ENCODE measurements at places on chromosomes 13 and 19.

GRCh38 chr13:104953588-104953987, 1581.9 kb downstream of the EFNB2 start:
- no peak for DNase-seq

DNA sequence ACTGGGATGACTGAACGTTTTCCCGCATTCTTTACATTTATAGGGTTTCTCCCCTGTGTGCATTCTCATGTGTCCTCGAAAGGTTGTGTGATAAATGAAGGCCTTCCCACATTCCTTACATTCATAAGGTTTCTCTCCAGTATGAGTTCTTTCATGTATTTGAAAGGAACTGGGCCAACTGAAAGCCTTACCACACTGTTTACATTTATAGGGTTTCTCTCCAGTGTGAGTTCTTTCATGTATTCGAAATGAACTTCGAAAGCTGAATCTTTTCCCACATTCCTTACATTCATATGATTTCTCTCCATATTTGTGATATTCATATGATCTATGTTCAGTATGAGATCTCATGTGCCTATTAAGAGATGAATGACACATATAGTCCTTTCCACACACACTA, 19.4 kb downstream of the ZNF709 start:
- DNase-seq = no peak

GRCh38 chr19:32630338-32630737, 44.6 kb downstream of the ANKRD27 start:
- DNase-seq = no peak

GRCh38 chr19:38657633-38658222, 10.3 kb downstream of the ACTN4 start:
- DNase-seq = no peak

DNA sequence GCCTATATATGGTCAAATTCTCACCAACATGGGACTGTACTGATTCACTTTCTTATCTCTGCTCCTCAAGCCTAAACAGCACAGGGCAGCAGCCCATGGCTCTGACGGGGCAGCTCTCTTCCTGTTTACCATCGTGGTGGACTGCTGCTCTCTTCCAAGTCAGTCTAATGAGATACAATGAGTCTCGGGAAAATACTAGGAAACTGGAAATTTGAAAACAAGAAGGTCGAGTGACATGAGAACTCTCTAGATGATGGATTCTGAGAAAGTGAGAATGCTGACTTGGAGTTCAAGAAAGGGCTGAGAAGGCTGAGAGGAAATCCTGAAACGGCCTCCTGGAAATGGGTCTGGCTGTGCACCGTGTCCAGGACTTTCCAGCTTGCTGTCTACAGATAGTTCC, 122.8 kb upstream of the ARGLU1 start:
- DNase-seq = no peak

DNA sequence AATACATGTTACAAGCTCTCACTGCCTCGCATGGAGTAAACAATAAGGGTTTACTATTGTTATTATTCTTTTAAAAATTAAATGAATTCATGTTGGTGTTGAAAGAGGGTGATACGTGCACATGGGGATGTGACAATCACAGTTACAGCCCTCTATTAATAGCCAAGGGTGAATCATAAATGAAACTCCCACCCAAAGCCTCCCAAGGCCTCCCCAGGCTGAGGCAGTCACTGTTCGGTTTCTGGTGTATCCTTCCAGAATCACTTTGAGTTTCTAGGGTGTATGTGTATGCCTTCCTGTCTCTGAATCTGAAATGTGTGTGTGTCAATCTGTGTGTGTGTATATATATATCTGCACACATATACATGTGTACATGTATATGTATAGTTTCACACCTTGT, 73.4 kb downstream of the AKAP11 start:
- no peak for DNase-seq

- DNase-seq = peak; percentile 48
Observed at GRCh38 chr19:34364830-34365462, at the start of gene GPI. Gene GPI (plus strand): TSS chr19:34365196. CDS start chr19:34365267, 71 bp downstream.

DNA sequence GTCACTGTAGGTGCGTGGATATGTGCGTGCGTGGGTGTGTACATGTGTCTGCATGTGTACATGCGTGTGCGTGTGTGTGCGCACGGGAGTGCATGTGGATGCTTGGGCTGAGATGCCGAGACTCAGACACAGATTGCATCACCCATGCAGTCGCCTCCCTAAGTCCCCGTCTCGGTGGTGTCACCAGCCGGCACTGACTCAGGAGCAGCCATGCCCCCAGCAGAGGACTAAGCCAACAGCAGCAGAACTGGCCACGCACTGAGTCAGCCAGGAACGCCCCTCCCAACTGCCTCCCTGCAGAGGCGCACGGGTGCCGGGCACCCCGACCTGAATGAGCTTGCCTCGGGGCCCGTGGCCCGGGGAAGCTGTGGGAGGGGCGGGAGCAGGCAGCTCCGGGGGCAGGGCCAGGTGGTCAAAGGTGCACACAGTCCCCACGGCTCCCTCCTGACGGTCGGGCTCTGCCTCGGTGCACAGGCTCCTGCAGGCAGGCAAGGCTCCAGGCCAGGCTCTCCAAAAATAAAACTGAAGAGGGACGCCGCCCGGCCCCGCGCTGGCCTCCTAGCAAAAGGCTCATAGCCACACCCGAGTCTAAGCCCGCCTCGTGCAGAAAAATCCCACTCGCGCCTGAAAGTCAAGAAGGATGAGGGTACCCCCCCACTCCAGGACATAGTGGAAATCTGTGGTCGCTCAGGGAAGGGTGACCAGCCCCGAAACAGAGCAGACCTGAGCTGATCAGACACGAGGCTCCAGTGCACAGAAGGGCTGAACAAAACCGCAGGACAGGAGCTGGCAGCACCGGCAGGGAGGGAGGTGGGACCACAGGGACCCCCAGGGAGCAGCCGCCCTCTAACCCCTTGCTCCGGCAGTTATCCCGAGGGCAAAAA, 49.2 kb downstream of the GADD45B start:
- DNase-seq = no peak

DNA sequence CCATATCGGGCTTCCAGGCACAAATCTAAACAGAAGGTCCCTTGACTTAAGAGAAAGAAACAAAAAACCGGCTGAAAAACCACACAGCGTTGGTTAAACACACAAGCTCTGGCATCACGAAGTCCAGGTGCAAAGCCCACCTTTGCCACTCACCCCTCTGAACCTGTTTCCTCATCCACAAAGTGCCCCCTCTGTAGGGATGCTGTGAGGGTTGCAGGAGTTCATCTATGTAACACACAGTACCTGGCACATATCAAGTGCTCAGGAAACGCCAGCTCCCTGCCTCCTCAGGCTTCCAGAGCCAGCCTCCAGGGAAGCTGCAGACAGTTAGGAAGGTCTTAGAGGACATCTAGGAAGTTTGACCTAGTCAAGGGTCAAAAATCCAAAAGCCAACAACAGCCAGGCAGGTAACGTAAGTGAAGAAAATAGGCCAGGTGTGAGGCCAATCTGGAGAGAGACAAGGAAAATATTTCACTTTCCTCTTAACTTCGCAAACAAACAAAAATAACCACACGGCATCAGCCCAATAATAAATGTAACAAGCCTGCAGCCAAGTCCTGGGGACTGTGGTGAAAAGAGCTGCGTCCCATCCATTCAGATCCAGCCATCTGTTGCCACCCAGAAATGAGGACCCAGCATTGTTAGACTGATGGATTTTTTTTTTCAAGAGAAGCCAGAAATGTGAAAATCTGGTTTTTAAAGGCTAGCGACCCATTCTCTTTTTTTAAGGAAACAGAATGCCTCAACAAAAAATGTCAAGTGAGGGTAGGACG, 10.0 kb downstream of the KDELR1 start:
- no peak for DNase-seq

GRCh38 chr19:18254546-18255503, 19.4 kb downstream of the IQCN start:
- no peak for DNase-seq

DNA sequence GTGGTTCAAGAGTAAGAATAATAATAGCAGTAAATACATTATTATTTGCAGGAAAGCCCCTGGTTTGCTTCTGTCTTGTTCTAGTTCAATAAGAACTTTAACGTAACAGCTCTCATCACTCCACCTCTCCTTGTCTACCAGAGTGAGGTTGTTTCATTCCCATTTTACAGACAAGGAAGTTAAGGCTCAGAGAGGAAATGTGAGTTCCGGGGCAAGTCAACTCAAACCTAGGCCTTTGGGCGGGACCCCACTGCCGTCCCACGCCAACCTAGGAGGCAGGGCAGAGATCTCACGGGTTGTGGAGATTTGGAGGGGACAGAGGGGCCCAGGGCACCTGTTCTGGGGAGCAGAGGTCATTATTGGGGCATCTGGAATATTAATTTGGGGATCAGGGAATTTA, 1.5 kb downstream of the MAP4K1 start:
- DNase-seq = no peak

GRCh38 chr13:74052402-74052928, 81.7 kb downstream of the KLF12 start:
- no peak for DNase-seq

GRCh38 chr19:55305491-55305890, 19.6 kb downstream of the TMEM150B start:
- DNase-seq = peak; percentile 47

DNA sequence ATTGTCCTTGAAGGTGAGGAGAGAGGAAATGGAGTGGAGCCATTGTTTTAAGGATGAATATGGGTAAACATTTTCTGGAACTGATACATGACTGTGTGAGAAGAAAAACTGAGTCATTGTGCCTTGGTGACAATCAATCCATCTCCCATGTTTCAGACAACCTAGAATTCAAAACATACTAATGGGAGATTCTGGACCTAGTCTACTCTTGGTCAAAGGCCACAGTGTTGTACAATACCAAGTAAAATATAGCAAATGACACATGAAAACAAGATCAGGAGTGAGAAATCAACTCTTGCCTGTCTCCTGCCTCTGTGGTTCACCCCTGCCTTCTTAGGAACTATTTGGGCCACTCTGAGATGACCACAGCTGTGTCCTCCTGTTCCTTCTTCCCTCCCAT, 13.1 kb downstream of the CEBPA start:
- DNase-seq = no peak

GRCh38 chr13:60448907-60449510, 52.0 kb downstream of the TDRD3 start:
- no peak for DNase-seq

GRCh38 chr19:2308114-2308556, at the start of gene LINGO3:
Gene LINGO3 (minus strand): TSS chr19:2308154. CDS start chr19:2291776, 16,378 bp downstream.
- no peak for DNase-seq

DNA sequence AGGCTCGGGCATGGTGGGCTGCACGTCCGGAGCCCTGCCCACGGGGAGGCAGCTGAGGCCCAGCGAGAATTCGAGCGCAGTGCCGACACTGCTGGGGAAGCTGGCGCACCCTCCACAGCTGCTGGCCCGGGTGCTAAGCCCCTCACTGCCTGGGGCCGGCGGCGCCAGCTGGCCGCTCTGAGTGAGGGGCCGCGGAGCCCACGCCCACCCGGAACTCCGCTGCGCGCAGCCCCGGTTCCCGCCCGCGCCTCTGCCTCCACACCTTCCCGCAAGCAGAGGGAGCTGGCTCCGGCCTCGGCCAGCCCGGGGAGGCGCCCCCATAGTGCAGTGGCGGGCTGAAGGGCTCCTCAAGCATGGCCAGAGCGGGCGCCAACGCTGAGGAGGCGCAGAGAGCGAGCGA, 2080.4 kb downstream of the PCDH9 start:
- no peak for DNase-seq

DNA sequence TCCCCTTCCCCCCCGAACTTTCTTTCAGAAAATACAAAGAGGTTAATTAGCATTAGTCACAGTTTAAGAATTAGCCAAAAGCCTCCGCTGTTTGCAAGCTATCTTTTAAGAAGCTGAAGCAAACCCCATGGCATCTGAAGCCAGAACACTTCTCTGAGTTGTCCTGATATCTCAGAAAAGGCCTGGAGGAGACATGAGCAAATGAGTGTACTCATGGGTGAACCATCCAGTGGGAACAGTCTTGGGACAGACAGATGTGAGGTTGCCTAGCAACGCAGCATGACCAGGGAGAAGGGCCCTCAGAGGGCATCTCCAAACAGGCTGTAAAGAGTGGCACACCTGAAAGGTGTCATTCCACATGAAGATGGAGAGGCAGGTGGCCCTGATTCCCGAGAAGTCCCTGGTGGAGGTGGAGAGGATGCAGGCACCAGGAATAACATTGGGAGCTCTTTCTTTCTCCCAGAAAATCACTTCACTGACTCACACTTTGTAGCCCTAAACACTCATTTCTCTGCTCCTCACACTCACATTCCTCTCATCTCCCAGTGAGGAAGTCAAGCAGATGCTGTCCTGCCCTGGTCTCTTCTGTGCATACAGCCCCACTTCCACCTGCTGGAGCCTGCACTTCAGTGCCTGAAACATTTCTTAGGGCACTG, 87.0 kb upstream of the TSHZ3 start:
- no peak for DNase-seq

DNA sequence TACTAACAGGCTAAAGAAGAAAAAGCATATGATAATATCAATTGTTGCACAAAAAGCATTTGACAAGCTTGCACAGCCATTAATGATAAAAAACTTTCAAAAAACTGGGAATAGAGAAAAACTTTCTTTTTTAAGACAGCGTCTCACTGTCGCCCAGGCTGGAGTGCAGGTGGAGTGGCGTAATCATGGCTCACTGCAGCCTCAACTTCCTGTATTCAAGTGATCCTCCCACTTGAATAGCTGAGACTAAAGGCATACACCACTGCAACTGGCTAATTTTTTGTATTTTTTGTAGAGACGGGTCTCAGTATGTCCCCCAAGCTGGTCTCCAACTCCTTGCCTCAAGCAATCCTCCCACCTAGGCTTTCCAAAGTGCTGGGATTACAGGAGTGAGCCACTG, 382.8 kb downstream of the TSHZ3 start:
- DNase-seq = no peak

GRCh38 chr13:57704031-57704430, 72.5 kb downstream of the PCDH17 start:
- no peak for DNase-seq

GRCh38 chr19:20078581-20079031, 806 bp downstream of the ZNF90 start:
- DNase-seq = no peak

- DNase-seq = no peak
Observed at GRCh38 chr13:26971990-26972887, 199.4 kb downstream of the USP12 start.

- no peak for DNase-seq
Observed at GRCh38 chr13:25084096-25084495, 11.8 kb upstream of the PABPC3 start.
